CD4-positive, alpha-beta memory T cell (primary cell): ENCODE measurements at places on chromosomes 6 and 20.
A peak's percentile ranks its signal among the peaks of the same experiment; 100 is the strongest.

DNA sequence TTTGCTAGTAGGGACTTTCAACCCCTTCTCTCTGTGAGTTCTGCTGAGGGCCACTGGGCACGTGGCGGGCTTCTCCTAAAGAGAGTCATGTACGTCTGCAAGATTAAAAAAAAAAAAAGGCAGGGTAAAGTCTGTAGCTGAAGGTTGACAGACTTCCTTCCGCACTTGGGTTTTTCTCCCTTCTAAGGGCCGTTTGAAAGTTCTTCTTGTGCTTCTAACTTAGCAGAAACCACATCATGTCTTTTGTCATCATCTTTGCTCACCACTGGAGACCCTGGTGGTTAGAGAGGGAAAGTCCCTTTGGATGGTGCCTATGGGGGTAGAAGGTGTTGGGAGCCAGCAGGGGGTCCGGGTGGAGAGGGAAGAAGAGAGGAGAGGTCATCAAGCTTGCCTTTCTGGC is 31.4 kb downstream of the PRDM1 start:
- peak; percentile 87 for DNase-seq

- DNase-seq: no peak
These were observed 320.1 kb downstream of the BTBD3 start for GRCh38 chr20:12237772-12238171.

DNA sequence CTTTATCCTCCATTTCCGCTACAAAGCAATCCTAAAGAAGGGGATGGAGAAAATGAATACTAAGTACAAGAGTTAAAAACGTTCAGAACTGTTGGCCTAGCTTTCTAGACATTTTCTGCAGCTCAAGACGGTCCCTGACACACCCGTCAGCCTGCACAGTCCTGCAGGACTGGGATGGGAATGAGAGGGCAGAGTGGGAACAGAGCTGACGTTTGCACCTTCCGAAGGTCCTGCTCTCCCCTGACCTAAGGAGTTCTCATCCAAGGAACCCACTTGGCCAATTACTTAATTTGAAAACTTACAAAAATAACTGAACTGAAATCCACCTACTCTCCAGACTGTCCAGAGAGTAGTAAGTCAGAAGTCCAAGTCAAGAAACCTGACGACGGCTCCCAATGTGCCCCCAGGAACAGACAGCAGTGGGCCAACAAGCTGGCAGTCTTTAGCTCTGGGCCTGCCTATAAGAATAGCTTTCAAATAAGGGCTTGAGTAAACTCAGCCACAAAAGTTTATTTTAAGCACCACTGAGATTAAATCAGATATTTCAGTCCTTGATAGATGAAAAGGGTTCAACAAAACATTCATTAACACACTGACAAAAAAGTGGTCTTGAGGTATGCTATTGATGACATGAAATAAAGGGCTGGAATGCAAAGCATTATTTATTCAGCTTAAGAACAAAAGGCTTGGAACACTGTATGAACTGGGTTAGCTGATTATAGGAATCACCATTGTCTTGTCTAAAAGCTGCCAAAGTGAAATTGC is 76.8 kb downstream of the CNKSR3 start:
- DNase-seq: no peak

- peak; percentile 15 for DNase-seq
These were observed 4.8 kb downstream of the F13A1 start for GRCh38 chr6:6315660-6316059.

GRCh38 chr6:33314515-33314942 is 651 bp upstream of the TAPBP start:
- DNase-seq: peak; percentile 79

- no peak for DNase-seq
These were observed 203.5 kb upstream of the CITED2 start for GRCh38 chr6:139577763-139578604.

- no peak for DNase-seq
These were observed 30.7 kb downstream of the PARD6B start for GRCh38 chr20:50762045-50762422.

GRCh38 chr20:37803438-37804307 is 99.3 kb upstream of the VSTM2L start:
- DNase-seq: no peak

GRCh38 chr6:67889682-67889995 is 745.4 kb upstream of the ADGRB3 start:
- DNase-seq: no peak

GRCh38 chr6:157240059-157240959 is 83.0 kb downstream of the TMEM242 start:
- DNase-seq: no peak

GRCh38 chr6:83432636-83433035 is 1.8 kb upstream of the ME1 start:
- DNase-seq: no peak

- no peak for DNase-seq
These were observed 47.0 kb downstream of the ENPP1 start for GRCh38 chr6:131854803-131855202.

DNA sequence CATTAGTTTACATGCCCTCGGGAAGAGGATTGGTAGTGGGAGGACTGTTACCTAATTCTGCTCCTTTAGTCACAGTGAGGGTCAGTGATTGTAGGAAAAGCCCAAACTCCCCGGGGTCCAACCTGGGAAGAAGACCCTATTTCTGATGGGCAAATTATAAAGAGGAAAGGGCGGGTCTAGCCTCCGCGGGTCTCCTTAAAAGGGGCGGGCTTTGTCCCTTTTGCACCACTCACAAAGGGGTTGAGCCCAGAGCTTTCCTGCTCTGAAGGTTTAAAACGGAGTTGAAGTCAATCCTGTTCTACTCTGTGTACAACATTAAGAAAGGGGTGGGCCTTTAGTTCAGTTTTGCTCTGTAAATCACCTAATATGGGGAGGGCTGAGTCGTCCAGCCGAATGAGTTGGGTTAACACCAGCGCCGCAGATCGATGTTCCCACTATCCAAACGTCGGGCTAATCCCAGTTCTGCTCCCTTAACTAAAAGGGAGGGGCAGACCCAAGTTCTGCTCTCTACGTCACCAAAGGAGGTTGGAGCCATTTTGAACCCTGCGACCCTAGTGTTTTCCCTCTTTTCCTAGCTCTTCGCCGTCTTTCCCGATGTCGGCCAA is 920 bp upstream of the RNF5 start:
- DNase-seq: no peak

DNA sequence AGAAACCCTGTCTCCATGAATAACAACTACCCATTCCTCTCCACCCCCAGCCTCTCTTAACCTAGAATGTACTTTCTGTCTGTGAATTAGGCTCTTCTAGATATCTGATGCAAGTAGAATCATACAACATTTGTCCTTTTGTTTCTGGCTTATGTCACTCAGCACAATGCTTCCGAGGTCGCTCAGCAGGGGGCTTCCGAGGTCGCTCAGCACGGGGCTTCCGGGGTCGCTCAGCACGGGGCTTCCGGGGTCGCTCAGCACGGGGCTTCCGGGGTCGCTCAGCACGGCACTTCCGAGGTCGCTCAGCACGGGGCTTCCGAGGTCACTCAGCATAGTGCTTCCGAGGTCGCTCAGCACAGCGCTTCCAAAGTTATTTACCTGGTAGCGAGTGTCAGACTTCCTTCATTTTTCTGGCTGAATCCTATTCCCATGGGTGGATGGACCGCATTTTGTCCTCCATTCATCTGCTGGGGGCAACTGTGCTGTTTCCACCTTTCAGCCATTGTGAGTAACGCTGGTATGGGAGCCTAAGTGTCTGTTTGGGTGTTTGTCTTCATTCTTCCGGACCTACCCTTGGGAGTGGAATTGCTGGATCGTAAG is 31.0 kb upstream of the BHLHE23 start:
- DNase-seq: no peak

DNA sequence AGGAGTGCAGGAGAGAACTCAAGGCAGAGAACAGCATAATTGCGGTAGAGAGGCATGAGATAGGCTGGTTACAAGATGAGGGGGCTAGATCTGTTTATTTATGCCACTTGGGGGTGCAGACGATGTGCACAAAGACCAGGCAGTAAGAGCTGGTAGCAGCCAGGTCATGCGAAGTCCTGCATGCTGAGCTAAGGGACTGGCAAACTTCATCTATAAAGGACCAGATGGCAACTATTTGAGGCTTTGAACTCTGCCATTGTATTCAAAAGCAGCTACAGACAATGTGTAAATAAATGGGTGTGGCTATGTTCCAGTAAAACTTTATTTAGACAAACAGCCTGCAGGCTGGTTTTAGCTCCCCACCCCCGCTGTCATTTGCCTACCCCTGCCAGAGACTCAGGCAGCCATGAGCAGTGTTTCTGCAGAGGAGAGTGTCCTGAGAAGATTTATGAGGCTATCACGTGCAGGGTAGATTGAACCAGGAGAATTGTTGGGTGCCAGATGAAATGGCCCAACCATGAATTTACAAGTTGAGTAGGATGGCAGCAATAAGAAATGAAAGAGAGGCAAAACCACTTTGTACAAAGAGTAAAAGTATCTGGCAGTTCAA is 253.4 kb upstream of the MOCS1 start:
- DNase-seq: no peak

DNA sequence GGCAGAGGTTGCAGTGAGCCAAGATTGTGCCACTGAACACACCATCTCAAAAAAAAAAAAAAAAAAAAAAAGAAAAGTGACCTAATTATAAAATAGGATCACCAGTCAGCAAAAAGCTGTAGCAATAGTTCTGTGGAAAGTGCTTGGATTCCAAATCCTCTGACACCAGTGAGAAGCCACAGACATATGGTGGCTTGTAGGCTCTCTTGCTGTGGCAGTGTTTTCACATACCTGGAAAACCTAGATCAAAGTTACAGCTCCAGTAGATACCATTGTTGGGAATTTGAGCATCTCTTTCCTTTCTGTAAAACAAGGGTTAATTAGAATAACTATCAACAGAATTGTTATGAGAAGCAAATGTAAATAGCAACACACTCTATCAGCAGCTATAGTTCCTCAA is 4.1 kb downstream of the CCDC170 start:
- no peak for DNase-seq

- no peak for DNase-seq
These were observed 146.5 kb downstream of the CDKAL1 start for GRCh38 chr6:20680697-20681165.

GRCh38 chr6:27651371-27651732 is 178.4 kb upstream of the ZNF184 start:
- no peak for DNase-seq

DNA sequence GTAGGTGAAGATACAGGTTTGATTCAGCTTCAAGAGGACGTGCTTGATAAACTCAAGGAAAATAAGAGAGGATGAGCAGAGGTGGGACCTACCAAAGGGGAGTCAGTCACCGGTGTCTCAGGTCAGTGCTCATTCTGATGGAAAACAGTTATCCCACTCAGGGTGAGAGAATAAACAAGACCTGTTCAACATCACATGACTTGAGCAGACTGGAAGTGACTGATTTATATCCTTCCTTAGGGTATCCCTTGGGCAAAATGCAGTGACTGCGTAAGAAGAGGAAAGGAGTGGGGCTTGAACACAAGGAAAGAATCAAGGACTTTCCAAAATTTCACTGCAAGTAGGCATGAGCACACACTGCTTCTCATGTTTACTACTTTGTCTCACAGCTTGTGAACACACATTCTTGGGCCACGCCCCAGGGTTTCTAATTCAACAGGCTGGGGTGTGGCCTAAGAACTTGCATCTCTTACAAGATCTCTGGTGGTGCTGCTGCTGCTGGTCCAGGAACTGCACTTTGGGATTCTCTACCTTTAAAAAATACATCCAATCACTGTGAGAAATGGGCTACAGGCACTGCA is 11.6 kb downstream of the CST3 start:
- DNase-seq: no peak

DNA sequence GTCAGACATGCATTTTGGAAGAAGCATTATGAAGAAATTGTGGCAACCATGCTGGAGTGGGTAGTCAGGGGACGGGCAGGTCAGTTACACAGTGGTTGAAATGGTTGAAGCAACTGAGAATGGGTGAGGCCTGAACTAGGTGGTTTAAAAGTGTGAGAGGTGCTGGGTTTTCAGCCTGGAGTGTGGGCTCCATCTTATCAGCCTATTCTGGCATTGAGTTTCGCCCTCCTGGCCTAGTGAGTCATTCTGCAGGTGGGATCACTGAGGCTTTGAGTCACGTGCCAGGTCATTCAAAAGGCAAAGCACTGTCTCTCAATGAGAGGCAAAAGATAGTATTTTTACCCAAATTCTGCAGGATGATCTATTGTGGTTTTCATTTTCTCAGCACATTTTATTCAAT is 181.9 kb upstream of the CHD6 start:
- DNase-seq: no peak
